Uterine smooth muscle cell (primary cell): ENCODE measurements at places on chromosomes 2 and 18. TPM values are rescaled to one million over a fixed set of nuclear protein-coding genes. Genes with fewer than 3 reads are reported as not detected.

Gene MC2R
- not detected in 2 replicates for total RNA-seq

Gene SULT1C4
- total RNA-seq: 0.75 TPM in 1 of 2 replicates, not detected in the other

Gene LYG2
- not detected in 2 replicates for total RNA-seq

Gene LRP2
- total RNA-seq: not detected in 2 replicates

Gene ABCG5
- not detected in 2 replicates for total RNA-seq

Gene C1QL2
- total RNA-seq: not detected in 2 replicates

Gene TNFAIP6
- 67.4 and 190 TPM in 2 replicates for total RNA-seq

Gene NEB
- total RNA-seq: 0.12 and 0.22 TPM in 2 replicates

Gene SLC5A7
- total RNA-seq: not detected in 2 replicates

Gene ITGB6
- total RNA-seq: under 0.01 TPM in 1 of 2 replicates, not detected in the other

Gene RNF144A
- 12.0 TPM in 2 replicates for total RNA-seq

Gene C2orf78
- not detected in 2 replicates for total RNA-seq

Gene RAD51AP2
- 0.11 TPM in 1 of 2 replicates, not detected in the other for total RNA-seq

Gene HRH4
- under 0.01 and 0.12 TPM in 2 replicates for total RNA-seq

Gene APCDD1
- not detected in 2 replicates for total RNA-seq

Gene GNAL
- 0.22 and 0.50 TPM in 2 replicates for total RNA-seq

Gene RANBP2
- total RNA-seq: 82.9 and 91.4 TPM in 2 replicates

Gene CFAP210
- under 0.01 TPM in 1 of 2 replicates, not detected in the other for total RNA-seq

Gene PCARE
- total RNA-seq: not detected in 2 replicates

Gene AOX1
- 56.2 and 86.3 TPM in 2 replicates for total RNA-seq

Gene NTSR2
- not detected in 2 replicates for total RNA-seq

Gene DSG1
- not detected in 2 replicates for total RNA-seq

Gene UCN
- total RNA-seq: 0.22 and 1.00 TPM in 2 replicates

Gene RETREG2
- 75.1 and 77.5 TPM in 2 replicates for total RNA-seq

Gene MAP4K3
- total RNA-seq: 59.1 and 65.8 TPM in 2 replicates

Gene DSG4
- total RNA-seq: not detected in 2 replicates

Gene RUFY4
- not detected in 2 replicates for total RNA-seq

Gene IL36RN
- under 0.01 TPM in 1 of 2 replicates, not detected in the other for total RNA-seq

Gene ADAM23
- 9.9 and 10.5 TPM in 2 replicates for total RNA-seq

Gene GREB1
- total RNA-seq: 1.8 and 3.0 TPM in 2 replicates

Gene FHOD3
- 16.3 and 19.7 TPM in 2 replicates for total RNA-seq

Gene SERPINB5
- total RNA-seq: not detected in 2 replicates

Gene ADGRF3
- total RNA-seq: 0.22 TPM in 1 of 2 replicates, not detected in the other

Gene TUBA3E
- not detected in 2 replicates for total RNA-seq

Gene CRYBA2
- not detected in 2 replicates for total RNA-seq

Gene RBMS1
- 61.0 and 62.0 TPM in 2 replicates for total RNA-seq

Gene CAMKMT
- total RNA-seq: 7.1 and 7.6 TPM in 2 replicates

Gene LYPD1
- 0.22 and 1.1 TPM in 2 replicates for total RNA-seq

Gene SERPINB13
- total RNA-seq: not detected in 2 replicates

Gene SERPINB7
- total RNA-seq: 79.4 and 136 TPM in 2 replicates

Gene TMEM17
- total RNA-seq: 1.6 and 2.0 TPM in 2 replicates

Gene RDH14
- total RNA-seq: 24.4 and 31.4 TPM in 2 replicates

Gene BOLL
- not detected in 2 replicates for total RNA-seq

Gene VSNL1
- 0.77 and 0.87 TPM in 2 replicates for total RNA-seq

Gene NAT8
- not detected in 2 replicates for total RNA-seq

Gene LIMS3
- 13.9 and 14.7 TPM in 2 replicates for total RNA-seq

Gene TRIM43
- total RNA-seq: not detected in 2 replicates

Gene ZNF514
- total RNA-seq: 14.8 and 16.0 TPM in 2 replicates

Gene PDCD1
- not detected in 2 replicates for total RNA-seq

Gene NDUFV2
- 80.6 and 151 TPM in 2 replicates for total RNA-seq
